Activated naive CD4-positive, alpha-beta T cell (primary cell): ENCODE measurements at places on chromosomes 11 and 22.

DNA sequence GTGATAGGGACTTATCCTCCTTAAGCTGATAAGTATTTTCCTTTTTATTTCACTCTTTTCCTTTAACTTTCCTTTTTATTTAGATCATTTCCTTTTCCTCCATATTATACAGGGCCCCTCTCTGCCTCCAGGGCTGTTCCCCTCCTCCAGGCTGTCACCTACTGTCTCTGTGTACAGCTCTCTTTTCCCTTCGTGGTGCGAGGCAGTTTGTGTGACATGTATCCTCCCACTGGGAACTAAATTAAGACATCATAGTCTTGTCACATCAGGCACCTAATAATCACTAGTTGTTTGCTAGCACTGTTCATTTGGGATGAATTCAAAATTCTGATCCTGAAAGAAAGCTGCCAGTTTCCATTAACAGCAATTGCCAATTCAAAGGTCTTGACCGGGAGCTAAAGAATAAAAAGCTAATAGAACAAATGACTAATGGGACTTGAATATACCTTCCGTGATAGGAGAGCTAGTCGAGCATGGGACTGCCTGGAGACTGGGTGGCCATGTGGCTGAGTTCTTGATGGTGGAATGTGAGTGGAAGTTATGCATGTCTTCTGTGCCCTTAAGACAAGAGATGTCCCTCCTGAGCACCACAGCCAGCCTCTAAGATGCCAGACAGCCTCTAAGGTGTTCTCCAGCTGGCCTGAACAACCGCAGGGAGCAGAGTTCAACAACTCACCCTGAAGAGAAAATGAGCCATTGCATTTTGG is 77.7 kb upstream of the LRRC55 start:
- no peak for DNase-seq

DNA sequence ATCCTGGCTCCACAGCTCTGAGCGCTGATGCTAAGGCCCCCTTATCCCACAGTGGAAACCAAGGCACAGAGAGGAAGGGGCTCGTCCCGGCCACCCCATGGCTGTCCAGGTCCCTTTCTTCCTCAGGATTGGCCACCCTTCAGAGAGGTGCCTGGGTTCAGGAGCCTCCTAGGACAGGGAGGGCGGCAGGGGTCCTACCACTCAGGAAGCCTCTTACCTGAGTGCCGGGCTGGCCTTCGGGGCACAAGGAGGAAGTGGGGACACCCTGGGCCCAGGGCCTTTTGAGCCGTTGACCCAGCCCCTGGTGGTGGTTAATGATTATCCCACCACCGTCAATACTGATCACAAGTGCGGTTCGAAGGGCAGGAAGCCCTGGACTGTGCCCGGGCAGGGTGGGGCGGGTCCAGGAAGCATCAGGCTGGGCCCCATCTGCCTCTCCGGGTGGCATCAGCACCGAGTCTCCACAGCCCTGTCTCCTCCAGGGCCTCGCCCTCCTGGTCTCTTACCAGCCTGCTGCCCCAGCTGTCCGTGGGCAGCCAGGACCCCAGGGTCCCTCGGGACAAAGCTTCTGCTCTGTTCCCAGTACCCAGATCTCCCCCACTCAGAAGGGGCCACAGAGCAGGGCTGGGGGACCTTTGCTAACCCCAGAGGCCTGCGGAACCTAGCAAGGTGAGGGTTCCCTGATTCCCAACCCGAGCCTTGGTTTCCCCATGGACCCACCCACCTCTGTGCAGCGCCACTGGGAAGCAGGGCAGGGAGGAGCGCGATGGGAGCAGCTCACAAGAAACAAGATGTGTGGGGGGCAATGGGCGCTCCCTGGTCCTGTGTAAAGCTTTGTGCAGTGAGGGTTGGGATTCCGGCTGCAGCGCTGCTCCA is 15.0 kb upstream of the EHD1 start:
- no peak for DNase-seq

DNA sequence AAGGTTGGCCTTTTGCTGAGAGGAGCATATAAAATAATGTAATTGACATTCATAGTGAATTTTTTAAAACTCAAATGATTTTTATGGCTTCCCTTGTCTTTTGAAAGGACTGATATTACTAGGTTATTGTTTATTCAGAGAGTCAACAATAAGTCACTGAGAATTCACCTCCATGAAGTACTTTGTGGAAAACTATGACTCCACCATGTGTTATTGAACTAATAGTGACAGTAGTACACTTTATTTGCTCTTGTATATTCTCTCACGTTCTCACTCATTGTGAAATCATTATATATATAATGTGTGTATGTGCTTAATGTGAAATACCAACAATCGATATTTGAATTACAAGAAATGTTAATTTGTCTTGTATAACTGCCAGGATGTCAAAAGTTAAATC is 267.4 kb upstream of the CCDC179 start:
- no peak for DNase-seq

- DNase-seq: no peak
These were observed 44.8 kb downstream of the LMO1 start for GRCh38 chr11:8218840-8219239.

- DNase-seq: no peak
These were observed 126.7 kb downstream of the TEAD1 start for GRCh38 chr11:12800871-12801270.

- DNase-seq: no peak
These were observed 29.6 kb downstream of the SCUBE2 start for GRCh38 chr11:9061807-9062206.

DNA sequence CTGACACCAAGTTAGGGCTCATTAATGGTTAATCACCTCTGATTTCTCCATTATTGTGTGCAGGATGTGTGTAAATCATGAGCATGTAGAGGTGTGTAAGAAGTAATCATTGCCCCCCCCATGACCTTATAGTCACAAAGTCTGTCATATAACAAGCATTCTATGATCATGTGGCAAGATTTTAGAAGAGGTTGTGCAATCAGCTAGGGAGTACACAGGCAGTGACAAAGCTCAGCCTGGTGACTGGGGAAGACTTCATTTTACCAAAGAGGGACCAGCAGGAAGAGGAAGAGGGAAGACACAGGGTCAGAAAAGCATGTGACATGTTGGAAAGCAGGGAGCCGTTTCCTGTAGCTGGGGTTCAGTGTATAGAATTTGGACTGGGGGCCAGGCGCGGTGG is 176.5 kb upstream of the LARGE1 start:
- DNase-seq: no peak

DNA sequence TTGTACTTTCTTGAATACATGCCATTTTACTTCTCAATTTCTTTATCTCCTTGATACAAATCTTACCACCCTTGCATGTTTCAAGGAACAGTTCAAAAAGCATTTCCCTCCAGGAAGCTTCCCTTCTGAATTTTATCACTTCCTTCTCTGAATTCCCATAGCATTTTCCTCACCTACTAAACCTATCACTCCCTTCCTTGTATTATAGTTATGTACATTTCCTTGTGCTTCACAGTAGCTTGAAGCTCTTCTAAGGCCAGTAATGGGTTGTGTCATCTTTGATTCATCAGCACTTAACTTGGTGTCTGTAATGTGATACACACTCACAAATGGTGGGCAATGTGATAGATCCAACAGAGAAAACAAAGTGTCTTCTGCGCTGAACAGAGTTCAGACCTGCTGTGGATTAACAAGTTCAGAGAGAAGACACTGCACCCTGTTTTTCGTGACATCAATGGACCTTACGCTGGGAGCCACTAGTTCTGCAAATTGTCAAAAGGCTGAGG is 127.5 kb downstream of the CCDC81 start:
- DNase-seq: no peak

DNA sequence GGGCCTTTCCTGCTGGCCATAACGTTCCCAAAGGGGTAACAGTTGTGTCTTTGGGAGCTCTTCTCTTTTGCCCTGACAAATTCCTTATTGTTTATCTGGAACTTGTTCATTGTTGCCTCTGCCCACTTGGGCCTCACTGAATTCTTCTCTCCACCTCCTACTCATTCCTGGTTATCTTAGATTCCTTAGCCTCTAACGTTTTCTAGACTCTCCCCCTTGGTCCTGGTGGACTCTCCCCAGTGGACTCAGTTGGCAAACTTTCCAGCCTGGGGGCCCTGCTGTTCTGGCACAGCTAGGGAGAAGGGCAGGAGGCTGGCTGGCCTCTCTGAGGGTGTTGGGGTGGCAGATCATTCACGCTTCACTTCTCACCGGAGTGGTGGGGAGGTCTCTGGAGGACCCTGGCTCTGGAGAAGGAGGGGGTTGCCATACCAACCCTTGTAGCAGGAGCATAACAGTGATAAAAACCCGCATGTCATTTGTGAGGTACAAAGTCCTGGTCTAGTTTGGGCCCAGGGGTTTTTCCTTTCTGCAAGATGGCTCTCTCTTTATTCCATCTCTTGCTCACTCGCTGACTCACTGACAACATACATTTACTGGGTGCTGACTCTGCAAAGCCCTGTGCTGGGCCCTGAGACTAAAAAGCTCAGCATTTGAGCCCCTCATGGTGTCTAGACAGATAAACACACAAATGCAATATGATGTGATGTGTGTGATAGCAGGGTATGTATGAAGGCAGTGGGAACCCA is 39.7 kb downstream of the YWHAH start:
- DNase-seq: no peak

- no peak for DNase-seq
These were observed 3.4 kb downstream of the PAK1 start for GRCh38 chr11:77470504-77470903.

DNA sequence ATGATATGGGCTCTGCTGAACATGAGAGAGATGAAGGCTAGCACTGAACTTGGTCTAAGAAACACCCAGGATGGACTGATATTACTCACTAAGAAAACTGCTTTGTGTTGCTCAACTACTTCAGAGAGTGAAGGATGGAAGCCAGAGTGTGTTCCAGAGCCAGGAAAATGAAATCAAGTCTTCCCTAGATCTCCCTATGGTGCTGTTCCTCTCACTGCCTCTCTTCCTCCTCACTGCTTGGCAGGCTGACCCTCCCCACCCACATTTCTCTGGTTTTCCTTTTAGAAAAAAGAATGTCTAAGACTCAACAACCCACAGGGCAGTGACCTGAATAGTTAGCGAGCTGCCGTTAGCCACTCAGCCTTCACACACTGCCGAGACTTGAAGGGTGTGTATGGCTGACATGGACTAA is 65.6 kb downstream of the CCDC81 start:
- no peak for DNase-seq

DNA sequence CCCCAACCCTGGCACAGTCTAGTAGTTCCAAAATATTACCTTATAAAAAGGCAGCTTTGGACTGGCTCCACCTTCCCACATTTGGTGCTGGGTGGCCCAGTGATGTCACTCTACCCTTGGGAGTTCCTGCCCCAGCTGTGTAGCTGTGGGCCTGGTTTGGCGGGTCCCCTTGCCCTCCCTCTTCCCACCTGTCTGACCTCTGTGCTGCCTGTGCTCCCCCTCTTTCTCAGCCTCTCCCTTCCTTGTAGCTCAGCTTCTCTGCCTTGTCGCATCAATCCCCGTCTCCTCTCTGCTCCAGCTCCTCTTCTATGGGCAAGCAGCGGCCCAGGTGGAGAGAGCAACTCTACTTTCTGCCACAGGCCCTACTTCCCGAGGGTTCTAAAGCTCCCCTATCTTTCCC is 54.6 kb downstream of the CHRDL2 start:
- no peak for DNase-seq
